ENCODE measurements at places on chromosomes 2 and 18.

- DNase-seq, result no peak
Measured at GRCh38 chr18:76064998-76065397, 430.0 kb downstream of the ZNF516 start.

GRCh38 chr2:216317831-216318520 is 54.3 kb downstream of the MARCHF4 start:
- no peak for DNase-seq

GRCh38 chr2:105746177-105747080 is 1.7 kb downstream of the NCK2 start:
- DNase-seq, result peak; percentile 46

- no peak for DNase-seq
Measured at GRCh38 chr2:165953306-165953654, 296 bp downstream of the TTC21B start.

- DNase-seq, result no peak
Measured at GRCh38 chr2:55355451-55355850, 64.2 kb downstream of the CCDC88A start.

DNA sequence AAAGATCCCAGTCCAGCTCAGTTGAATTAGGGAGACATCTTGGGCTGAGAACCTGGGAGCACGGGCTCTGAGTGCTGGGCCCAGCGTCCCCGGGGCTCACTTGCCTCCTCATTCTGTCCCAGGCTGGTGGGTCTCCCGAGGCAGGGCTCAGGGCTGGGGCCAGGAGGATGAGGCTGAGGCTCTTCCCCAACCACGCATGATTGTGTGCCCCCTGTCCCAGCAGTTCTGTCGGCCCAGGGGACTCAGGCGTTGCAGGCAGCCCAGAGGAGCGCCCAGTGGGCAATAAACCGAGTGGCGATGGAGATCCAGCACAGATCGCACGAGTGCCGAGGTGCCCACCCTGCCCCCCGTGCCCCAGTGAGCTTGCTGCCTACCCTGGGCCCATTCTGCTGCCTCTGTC is 910 bp downstream of the PRSS56 start:
- no peak for DNase-seq

GRCh38 chr2:152499896-152500735 is 165.1 kb downstream of the FMNL2 start:
- no peak for DNase-seq

DNA sequence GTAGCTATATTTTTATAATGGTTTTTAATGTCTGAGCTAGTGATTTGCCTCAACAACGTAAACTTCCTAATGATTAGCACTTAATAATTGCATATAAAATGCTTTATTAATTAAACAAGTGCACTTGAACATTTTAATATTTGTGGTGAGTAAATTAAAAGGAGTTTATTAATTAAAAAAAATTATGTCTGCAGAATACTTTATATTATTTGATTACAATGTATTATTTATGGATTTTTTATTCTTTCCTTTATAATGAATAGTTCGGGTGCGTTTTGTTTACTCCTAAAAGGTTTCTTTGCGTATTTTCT is 2.3 kb downstream of the HOXD8 start:
- no peak for DNase-seq

- no peak for DNase-seq
Measured at GRCh38 chr18:34039201-34039600, 185.5 kb downstream of the NOL4 start.

DNA sequence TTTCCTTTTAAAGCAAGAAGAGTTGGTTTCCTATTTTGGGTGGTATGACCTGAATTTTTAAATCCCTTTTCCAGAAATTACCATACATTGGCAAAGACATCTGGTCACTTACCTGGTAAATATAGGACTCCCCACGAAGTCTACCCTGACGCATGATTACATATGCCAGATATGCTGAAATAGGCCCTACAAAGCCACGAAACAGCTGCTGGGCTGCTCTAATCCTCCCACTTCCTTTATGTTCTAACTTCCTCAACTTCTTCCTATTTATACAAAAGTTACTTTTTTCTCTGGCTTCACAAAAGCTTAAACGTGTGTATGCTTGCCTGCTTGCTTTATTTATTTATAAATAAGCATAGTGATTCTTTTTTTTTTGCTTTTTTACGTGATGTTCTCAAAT is 186.0 kb upstream of the EPHA4 start:
- DNase-seq, result no peak

GRCh38 chr2:235930701-235931100 is 237.5 kb downstream of the GBX2 start:
- DNase-seq, result no peak

- DNase-seq, result no peak
Measured at GRCh38 chr2:18855027-18855426, 265.7 kb upstream of the NT5C1B start.

DNA sequence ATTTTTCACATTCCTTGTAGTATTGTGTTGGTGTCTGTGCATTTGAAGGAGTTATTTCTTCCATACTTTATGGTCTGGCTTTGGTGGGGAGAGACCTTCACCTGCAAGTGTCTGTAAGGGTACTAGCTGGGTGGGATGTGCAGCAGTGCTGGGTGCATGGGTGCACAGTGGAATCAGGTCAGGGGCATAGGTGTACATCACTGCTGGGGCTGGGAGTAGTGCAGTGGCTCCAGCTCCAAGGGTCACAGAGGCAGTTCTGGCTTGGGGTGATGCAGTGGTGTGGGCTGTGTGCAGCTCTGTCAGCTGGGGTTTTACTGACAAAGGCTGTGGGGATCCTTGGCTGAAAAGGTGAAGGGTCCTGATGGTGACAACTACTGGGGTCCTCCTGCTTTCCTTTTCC is 44.8 kb downstream of the CCDC148 start:
- DNase-seq, result no peak

GRCh38 chr18:56115071-56116015 is 523.0 kb downstream of the TXNL1 start:
- DNase-seq, result no peak

DNA sequence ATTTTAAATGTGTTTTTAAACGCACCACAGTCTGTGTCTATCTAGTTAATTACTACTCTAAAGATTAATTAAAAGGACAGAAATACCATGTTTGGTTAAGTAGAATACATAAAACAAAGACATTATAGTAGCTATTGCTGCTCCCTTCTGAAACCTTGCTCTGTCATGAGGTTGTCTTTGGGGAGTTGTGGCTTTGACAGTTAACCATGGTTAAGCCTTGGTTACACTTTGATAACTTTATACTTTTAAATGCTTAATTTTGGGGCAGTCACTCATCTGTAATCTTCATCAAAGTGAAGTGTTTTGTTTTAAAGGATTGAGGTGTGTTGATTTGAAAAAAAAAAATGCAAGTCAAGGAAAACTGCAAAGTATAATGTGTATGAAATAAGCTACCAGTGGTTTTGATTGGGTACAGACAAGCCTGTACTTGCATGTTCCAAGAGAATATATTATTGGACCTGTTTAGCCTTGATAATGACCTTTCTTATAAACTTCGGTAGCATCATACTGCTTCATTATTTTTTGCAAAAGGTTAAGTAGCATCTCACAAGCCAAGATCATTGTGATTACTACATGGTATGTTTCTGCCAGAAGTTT is 29.8 kb upstream of the TBR1 start:
- DNase-seq, result no peak

DNA sequence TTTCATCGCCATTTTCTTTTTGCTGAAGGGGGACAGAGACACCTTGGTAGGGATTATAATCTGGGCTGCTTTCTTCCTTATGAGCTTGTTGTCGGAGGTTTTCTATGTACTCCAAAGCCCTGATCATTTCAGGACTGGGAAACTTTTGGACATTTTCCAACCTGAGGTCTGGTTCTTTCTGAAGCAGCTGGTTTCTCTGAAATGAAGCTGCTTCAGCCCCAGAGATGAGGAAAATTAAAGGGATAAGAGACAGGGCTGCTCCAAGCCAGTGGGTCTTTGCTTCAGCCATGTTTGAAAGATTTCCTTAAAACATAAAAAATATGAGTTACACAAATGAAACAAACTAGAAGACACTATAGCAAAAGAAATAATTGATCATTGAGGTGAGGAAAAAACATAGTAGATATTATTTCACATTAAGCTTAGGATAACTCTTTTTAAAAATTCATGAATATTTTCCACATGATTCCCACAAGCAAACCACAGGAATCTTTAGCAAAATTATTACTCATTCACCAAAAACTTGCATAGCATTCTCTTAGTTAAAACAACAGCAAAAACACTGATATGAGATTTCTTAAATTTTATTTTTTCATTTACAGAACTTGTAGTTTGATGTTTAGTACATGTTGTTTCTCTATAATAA is 3.0 kb downstream of the SCG2 start:
- DNase-seq, result no peak

- DNase-seq, result no peak
Measured at GRCh38 chr2:120596990-120597594, 138.6 kb upstream of the GLI2 start.

DNA sequence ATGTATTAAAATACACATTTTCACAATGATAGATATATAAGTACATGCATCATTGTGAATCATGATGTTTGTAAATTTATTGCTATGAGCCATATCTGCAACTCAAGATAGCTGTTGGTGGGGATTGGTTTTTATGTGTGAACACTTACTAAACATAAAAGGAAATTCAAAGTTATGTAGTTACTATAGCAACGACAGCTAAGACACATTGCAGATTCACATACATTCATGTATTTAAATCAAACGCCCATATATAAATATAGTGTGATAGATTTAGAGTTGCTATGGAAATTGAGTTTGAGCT is 65.6 kb downstream of the MAPRE2 start:
- DNase-seq, result no peak

- no peak for DNase-seq
Measured at GRCh38 chr2:47034973-47035609, 119.5 kb upstream of the MCFD2 start.

DNA sequence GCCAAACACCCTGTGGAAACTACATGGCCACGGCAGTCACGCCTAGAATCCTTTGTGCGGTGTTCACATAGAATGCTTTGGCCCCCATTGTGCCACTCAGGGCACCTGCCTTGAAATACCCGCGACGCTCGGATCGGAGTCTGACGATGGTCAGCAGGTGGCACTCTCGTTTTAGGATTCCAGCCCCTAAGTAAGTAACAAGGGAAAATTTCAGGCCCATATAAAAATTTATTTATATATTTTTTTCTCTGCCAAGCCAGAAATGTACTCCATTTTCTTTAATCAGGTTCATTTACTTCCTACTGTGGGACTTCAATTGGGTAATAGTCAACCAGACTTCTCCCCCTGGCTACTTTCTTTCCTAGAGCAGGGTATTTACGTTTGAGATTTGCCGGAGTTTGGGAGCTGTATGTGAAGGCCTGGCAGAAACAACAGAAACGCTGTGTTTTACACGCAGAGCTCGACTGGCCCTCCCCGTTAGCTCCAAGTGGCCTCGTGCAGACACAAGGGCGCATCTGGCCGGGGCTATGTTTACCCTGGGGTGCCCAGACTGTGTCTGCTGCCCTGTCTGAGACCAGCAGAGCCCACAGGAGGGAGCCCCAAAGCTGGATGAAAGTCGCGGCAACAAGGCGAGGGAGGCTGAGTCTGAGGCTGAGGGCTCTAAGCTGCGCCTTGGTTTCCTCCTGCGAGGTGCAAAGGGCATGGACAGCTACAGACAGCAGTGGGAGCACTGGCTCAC is 41.6 kb downstream of the LRRC30 start:
- no peak for DNase-seq

DNA sequence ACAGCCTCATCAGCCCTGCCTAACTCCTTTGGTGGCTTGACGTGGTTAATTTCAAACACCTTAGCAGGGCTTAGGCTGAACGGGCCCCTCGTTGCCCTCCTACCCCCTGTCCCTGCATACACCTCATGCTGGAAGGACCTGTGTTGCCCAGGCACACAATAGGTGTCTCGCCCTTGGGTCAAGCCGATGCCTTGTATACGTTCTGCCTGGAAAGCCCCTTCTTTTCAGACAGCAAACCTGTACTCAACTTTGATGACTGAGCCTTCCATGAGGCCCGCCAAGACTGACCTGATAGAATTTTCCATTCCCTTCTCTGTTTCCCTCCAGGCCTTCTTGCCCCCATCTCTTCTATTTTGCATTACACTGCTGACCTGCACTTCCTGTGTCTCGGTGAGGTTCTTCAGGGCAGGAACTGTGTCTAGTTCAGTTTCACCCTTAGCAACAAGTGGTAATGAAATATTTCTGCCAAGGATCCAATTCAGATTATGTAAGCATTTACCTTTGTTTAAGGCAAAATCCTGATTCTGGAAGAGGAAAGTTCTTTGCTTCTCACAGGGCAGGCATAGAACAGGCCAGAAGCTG is 7.9 kb downstream of the GREB1 start:
- no peak for DNase-seq

All from stimulated activated CD8-positive, alpha-beta memory T cell treated with anti-CD3 and anti-CD28 coated beads, Interleukin-4, amount 100 ng/mL, for 1 hour (primary cell).